ENCODE measurements at places on chromosomes 4 and X.

DNA sequence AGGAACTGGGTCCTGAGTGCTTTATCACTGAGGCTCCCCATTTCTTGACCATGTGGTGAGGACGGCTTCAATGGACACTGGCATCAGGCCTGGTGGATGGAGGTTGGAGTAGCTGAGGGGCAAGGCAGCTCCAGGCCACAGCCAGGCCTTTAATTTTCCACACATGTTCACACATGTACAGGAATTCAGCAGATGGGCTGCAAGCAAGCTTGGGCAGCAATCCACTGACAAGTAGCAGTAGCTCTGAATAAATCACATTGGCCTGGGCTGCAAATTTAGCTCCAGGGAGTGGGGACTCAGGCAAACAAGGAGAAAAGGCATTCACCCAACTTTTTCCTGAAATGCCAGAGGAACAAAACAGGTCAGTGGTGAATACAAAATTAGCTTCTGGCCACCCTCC is 107.8 kb upstream of the SCML1 start:
- DNase-seq, result no peak

DNA sequence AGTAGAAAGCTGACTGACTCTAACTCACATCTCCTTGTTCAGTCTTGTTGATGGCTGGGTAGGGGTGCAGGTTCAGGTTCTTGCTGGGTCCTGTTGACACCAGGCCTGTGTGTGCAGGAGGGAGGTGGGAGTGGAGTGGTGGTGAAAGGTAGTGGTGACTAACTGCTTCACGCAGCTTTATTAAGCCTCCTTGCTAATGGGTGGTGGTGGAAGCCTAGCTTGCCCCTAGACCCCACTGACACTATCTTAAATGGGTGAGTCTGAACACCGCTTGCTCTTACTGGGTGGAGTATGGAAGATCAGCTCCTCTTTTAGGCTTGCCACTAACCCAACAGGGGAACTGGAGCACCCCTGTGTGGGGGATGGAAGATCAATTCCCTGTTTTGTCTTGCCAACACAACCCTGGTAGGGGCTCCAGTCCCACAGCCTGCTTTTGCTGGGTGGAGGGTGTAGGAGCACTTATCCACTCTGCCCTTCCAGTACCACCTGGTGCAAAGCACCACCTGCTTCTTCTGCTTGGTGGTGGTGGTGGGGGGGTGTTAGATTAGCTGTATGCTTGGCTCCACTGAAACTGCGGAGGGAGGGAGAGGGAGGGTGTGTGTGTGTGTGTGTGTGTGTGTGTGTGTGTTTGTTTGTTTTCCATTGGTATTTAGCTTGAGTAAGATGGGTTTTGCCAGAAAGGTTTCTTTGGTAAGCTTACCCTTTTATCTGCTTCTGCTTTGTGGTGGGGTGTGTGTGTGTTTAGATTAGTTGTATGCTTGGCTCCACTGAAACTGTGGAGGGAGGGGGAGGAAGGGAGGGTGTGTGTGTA is 25.6 kb downstream of the KDM6A start:
- DNase-seq, result no peak

DNA sequence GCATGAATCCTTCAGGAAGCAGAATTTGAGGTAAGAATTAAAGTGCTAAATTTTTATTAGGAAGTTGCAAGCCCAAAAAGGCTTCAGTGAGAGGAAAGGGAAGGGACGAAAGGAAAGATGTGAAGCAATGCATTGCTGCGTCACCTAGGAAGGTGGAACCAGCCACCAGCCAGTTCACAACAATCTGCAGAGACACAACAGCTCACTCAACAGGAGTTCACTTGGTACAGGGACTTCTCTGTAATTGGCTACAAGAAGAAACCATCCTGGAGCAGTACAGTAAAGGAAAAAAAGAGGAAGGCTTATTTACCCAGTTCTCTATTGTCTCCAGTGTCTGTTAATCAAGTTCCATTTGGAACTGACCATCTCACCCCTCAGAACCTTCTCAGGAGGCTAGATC is 157.6 kb downstream of the HNRNPD start:
- DNase-seq, result no peak

GRCh38 chr4:44462259-44462658 is 13.7 kb upstream of the KCTD8 start:
- DNase-seq, result no peak

GRCh38 chr4:76897536-76898384 is at the start of gene SOWAHB:
SOWAHB (minus strand) TSS chr4:76898144; CDS start chr4:76897849, 295 bp downstream.
- DNase-seq, result no peak

DNA sequence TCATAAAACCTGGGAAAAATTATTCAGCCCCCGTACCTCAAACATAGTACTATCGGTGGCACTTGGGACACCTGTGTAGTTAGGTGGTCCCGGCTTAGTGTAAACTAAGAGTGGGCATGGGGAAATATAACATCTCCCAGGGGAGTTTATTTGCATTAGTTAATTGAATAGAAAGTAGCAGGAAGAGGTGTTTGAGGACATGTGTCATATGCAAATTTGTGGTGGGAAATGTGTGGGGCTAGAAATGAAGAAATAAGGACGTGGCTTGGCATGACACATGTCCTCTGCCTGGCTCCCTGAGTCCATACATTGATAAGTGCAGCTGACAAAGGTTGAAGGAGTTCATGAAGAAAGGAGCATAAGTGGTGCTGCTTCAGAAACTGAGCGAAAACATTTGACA is 483.6 kb downstream of the SH2D1A start:
- DNase-seq, result no peak

- DNase-seq, result no peak
Observed at GRCh38 chr4:37243051-37243450, 1.5 kb upstream of the NWD2 start.

GRCh38 chr4:40940756-40941155 is 191.0 kb downstream of the NSUN7 start:
- DNase-seq, result no peak

DNA sequence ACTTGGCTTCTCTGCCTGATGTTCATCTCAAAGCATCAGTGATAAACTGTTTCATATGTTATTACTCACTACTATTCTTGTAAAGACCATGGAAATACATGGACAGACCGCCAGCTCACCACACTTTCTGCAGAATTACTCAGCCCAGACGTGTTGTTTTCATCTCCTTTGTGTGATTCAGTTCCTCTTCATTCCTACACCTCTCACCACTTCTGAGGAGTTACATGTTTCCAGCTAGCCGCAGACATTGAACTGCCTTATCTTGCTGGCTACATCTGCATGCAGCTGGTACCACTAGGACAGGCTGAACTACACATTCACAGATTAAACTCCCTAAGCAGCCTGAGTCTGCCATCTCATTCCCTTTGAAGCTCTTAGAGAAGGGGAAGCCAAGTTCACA is 443.2 kb upstream of the FGF16 start:
- DNase-seq, result peak; percentile 76

DNA sequence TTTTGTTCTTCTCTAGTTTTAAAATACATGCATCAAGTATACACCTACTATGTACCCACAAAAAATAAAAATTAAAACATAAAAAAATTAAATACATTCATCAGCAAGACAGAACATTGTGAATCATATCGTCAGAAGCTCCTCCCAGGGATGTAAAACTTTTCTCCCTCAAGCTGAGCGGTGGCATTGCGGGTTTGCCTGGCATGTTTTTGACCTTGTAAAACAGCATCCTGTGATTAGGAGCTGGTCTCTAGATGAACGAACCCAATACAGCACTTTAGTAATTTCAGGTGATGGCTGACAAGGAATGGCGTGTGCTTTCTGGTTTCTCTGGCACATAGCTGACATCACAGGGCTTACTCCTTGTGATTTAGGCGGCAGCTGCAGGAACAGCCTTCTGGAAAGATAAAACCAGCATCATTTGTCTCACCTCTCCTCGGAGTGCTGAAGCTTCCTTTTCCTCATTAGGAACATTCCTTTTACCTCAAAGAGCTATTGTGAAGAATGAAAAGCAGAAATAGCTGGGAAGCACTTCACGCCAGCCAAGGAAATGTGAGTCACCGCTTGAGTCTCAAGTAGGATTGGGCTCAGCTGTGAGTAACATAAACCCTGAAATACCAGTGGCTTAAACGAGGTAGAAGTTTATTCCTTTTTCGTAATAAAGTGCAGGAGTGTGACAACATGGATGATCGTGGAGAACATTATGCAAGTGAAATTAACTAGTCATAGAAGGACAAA is 44.3 kb downstream of the NYX start:
- DNase-seq, result no peak

GRCh38 chrX:119941336-119941735 is 2.2 kb downstream of the NKAP start:
- DNase-seq, result no peak

DNA sequence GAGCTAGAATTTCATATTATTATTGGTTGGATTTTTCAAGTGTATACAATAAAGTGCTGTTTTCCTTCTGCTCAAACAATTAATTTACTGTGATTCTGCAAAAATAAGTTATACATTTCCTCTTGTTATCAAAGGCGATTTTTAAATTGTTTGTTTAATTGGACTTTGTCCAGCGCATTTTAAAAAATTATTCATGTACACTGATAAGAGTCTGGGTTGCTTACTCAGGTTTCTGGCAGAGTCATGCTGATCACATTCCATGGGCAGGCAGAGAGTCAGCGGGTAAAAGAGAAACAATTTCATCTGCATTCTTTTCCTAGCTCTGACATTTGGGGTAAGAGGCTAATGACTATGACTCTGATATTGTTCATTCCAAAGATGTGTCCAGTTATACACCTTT is 8.9 kb downstream of the FAT4 start:
- DNase-seq, result no peak

DNA sequence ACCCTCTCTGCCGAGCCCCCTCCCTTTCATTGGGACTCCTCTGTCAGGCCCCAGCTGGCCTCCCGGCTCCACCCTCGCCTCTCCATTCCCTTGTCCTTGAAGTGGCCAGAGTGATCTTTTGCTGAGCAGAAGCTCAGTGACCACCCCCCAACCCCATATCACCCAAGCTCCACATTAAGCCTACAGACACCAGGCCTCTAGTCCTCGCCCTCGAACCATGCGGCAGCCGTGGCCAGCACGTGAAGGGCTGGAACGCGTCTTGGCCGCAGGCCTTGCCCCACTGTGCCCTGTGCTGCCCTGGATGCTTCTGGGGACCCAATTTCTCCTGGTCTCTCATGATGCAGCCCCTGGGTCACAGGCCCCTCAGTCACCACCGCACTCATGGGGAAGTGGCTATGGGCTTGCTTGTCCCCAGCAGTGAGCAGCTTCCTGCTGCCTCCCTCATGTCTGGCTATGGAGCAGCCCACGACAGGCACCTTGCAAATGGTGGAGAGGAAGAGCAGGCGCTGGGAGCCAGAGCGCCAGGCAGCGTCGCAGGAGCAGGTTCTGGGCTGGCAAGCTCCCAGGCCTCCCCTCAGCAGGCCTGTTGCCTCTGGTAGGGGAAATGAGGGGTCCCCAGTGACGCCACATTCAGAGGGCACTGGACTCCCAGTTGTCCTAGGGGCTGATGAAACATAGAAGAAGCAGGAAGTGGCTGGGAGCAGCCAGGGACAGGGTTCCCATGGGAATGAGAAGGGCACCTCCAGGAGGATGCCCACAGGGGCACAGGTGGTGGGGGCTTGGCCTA is 757 bp upstream of the SRPK3 start:
- DNase-seq, result no peak

DNA sequence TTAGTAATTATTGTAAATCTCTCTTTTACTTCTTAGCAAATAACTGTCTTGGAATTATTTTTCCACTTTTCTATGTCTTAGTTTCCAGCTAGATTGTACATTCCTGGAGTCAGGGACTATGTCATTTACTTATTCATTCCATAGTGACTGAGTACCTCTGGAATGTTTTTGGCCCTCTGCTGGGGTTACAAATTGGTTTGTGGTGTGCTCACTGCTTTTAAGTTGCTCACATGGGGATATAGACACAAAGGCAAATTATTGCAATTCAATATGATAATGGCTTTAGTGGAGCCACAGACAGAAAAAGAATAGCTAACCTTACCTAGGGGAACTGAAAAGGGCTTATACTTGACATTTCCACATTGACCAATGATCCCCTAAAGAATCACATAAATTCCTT is 63.7 kb upstream of the PDGFRA start:
- no peak for DNase-seq

DNA sequence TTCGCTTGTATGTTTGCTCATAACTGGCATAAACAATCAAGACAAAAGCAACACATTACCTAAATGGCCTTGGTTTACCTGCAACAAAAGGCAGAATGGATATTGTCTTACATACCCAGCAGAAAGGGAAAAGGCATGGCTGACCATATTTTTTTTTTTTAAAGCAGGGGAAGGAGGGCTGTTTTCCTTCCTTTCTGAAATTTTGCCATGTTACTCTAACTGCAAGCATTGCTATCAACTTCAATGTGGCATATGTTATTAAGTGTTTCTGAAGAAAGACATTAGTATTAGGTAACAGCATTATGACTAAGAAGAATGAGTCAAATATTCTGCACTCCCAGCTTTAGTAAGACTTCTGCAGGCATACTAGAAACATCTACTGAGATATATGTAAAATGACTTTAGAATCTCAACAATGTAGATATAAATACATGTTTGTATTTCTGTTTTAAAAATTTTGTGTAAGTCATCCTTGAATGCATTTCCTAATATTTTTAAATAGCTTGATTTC is 512.6 kb upstream of the FAM241A start:
- no peak for DNase-seq

- no peak for DNase-seq
Observed at GRCh38 chrX:16897445-16897844, 27.3 kb upstream of the RBBP7 start.

- DNase-seq, result no peak
Observed at GRCh38 chrX:13256603-13257002, 63.2 kb downstream of the ATXN3L start.

DNA sequence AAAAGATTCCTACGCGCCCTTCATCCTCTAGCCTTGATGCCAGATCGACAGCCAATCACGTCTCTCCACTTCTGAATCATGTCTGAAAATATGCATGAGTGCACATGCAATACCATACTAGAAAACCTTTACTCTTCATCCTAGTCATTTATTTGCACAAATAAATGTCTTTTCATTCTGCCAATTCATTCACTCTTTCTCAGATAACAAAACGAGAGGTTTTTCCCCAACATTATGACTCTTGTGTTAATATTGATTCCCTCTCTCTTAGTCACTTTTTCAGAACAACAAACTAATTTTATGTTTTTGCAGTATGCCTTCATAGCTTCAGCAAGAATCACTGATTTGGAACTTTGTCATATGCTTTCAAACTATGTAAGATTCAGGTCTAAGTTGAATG is 549.4 kb upstream of the GALNT7 start:
- DNase-seq, result no peak

Data from activated CD4-positive, alpha-beta T cell treated with anti-CD3 and anti-CD28 coated beads, Interleukin-2, amount 50 U/mL, for 16 hours (primary cell).